C1 segment of cervical spinal cord (tissue), 14 donors: ENCODE measurements at places on chromosomes 6 and 20.

DNA sequence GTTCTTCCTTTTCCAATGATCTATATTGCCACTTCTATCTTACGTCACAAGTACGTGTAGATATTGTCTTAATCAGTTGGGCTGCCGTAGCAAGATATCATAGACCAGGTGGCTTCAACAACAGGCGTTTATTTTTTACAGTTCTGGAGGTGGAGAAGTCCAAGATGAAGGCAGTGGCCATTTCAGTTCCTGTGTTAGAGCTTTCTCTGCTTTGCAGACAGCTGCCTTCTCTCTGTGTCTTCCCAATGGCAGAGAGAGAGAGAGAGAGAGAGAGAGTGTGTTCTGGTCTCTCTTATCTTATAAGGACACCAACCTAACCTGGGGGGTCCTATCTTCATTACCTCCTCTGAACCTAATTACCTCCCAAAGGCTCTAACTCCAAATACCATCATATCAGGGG, 8.3 kb downstream of the HSF2 start:
- no peak for DNase-seq

- no peak for DNase-seq
Observed at GRCh38 chr20:2151858-2152281, 50.2 kb downstream of the STK35 start.

- peak; percentile 35 for DNase-seq
Observed at GRCh38 chr20:46215913-46216707, 92.2 kb downstream of the CDH22 start.

DNA sequence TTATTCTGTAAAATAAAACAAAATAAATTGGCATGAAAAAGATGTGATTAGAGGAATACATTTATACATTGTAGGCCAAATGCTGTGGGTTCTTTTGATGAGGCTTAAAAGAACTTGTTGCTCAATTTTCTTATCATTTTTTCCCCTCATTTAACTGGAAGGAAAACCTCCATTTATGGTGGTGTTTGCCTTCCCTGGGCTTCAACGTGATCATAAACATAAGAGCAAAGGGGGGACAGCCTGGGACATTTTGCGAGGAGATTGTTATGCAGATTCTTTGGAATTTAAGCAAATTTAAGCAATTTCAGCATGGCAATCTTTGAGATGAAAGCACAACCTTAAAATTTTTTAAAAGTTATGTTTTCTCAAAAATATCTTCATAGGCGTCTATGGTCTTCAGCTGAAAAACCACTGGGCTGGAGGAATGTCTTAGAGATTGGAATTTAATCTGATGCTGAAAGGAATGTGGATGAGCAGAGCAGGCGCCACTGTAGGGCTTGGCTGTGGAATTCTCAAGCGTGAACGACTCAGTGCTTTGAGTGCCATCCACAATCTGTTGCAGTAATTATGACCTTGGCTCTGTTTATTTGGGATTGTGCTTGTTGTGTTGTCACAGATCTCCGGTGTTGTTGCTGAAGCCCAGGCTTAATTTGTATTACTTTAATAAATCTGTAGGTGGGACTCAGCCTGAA, 149.4 kb upstream of the MLIP start:
- DNase-seq: no peak

DNA sequence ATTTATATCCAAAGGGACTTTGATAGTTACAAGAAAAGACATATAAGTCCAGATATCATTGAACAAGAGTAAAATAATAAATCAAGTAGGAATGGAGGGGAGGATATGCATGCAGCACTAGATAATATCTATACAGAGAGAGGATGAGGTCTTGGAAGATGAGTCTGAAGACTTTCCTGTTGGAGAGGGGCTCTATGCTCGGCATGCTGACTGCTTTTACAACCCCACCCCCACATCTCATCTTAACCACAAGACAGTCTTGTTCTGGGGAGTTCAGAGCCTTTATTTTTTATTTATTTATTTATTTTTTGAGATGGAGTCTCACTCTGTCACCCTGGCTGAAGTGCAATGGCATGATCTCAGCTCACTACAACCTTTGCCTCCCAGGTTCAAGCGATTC, 48.4 kb upstream of the IER3 start:
- DNase-seq: no peak

- DNase-seq: no peak
Observed at GRCh38 chr20:13220194-13220903, 725 bp upstream of the ISM1 start.

GRCh38 chr6:135163440-135163738, 17.7 kb upstream of the MYB start:
- DNase-seq: no peak

GRCh38 chr6:28737750-28738395, 185.9 kb downstream of the TRIM27 start:
- DNase-seq: no peak

GRCh38 chr6:131058236-131058635, 4.8 kb downstream of the EPB41L2 start:
- no peak for DNase-seq

- no peak for DNase-seq
Observed at GRCh38 chr6:119174879-119175817, 96.7 kb upstream of the FAM184A start.

GRCh38 chr20:46640536-46641311, 10.5 kb downstream of the SLC13A3 start:
- no peak for DNase-seq

- DNase-seq: no peak
Observed at GRCh38 chr20:52619101-52619500, 353.1 kb upstream of the TSHZ2 start.

GRCh38 chr20:47125758-47126591, 230.5 kb downstream of the ZMYND8 start:
- no peak for DNase-seq

DNA sequence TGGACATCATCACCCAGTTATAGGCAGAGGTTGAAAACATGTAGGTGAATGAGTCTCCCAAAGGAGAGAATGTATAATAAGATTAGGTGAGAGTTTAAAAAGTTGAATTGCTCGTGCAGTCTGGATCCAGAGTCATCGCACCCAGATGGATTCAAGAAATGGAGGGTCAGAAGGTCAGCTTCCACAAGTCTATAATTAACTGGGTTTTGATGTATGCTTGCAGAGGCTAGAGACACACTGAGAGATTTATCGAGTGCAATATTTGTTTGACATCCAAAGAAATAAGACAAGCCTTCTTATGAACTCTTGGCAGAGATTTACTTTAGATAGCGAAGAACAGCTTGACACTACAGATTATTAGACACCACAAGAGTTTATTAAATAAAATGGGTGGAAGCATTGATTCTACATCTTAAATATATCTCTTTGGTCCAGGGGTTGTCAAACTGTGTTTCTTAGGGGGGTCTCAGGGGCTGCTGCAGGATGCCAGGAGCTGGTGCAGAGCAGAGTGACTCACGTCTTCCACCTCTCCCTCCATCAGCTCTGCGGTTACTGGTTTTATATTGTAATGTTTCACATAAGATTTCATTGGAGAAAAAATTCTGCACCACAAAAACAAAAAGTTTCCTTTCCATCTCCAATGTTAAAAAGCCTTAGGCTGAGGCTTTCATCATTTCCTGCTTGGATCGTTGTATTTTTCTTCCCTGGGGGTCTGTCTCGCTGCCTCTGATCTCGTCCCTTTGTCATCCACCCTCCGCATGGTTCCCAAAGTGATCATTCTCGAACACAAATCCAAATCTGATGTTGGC, 176.2 kb upstream of the AHI1 start:
- DNase-seq: no peak

- no peak for DNase-seq
Observed at GRCh38 chr6:53673162-53673727, 7.7 kb upstream of the KLHL31 start.

DNA sequence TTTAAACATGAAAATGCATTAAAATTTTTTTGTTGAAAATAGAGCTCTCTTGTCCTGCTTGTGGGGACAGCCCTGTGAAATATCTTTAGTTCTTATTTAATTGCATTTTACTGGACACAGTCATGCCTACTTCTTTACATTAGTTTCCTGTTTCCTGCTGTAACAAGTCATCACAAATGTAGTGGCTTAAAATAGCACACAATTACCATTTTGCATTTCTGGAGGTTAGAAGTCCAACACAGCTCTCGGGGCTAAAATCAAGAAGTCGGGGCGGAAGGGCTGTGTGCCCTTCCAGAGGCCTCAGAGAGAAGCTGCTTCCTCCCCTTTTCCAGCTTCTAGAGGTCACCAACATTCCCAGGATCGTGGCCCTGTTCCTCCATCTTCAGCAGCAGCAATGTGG, 29.4 kb downstream of the PNLDC1 start:
- DNase-seq: no peak

- DNase-seq: no peak
Observed at GRCh38 chr6:11644601-11645000, 107.1 kb downstream of the TMEM170B start.

DNA sequence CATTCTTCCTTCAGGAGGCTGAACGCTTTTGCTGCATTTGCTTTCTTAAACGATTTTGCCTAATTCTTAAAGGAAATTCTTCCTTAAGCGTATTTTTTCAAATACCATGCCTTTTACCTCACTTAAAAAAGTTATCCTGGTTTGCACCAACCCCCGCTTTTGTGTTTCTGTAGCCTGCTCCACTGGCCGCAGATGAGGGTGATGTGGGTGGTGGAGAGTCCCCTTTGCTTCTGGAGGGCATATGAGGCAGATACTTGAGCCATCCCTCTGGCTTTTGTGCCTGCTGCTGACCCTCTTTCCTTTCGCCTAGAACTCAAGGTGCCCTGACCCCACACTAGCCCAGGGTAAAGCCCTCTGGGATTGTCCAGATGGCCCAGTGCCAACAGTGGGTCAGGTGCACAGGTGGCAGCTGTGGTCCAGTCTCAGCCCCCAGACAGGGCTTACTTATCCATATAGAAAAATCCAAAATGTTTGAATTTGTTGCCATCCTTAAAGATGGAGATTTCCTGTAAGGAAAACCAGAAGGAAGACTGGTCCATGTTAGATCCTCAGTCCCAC, 43.9 kb downstream of the SPATA2 start:
- DNase-seq: no peak

- DNase-seq: no peak
Observed at GRCh38 chr20:37200926-37201826, 21.8 kb upstream of the MROH8 start.

GRCh38 chr6:129894921-129895320, 33.8 kb upstream of the TMEM244 start:
- DNase-seq: no peak

GRCh38 chr6:76677017-76677416, 604.6 kb upstream of the IMPG1 start:
- no peak for DNase-seq

DNA sequence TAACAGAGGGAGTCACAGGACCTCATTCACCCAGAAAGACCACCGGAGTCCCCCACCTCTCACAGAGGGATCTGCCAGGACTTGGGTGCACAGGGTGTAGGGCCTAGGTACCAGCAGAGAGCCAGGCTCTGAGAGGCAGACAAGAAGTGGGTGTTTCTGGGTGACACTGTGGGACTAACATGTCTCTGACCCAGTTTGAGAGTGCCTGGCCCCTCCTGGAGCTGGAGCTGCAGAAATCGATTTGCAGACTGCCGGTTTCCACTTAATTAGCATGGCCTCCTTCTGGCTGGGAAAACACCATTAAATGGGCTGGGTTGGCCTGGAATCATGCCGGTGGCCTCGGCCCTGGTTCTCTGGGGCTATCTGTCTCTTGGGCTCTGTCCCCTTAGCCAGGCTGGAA, 59.2 kb downstream of the PPP1R16B start:
- DNase-seq: no peak

DNA sequence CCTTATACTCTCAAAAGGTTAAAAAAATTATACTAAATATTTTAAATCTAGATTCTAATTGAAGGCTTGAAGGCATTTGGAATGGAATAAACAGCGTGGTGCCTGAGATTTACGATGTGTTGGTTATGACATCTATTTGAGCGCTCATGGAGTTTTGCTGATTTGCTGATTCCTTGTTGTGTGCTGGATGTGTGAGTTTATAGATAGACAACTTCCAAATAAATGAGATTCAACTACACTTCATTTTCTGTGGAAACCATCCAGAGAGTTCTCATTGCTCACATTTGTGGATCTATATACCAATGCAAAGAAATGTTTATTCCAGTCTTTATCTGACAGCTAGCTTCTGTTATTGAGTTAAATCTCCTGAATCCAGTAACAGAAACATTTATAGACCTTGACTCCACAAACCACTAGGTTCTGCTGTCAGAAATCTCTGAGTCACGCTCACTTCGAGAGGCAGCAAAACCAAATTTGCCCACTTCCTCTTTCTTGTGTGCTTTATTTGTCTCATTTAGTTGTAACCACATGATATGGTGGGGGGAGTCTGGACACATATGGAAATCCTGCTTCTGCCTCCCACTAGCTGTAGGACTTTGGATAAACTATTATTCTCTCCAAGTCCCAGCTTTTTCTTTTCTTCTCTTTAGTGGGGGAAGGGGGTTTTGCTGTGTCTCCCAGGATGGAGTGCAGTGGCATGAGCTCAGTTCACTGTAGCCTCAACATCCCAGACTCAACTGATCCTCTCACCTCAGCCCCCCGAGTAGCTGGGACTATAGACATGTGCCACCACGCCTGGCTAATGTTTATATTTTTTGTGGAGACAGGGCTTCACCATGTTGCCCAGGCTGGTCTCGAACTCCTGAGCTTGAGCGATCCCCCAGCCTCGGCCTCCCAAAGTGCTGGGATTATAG, 54.5 kb downstream of the IPCEF1 start:
- no peak for DNase-seq
